RKO (cell line): ENCODE measurements at places on chromosomes 7 and 10.

DNA sequence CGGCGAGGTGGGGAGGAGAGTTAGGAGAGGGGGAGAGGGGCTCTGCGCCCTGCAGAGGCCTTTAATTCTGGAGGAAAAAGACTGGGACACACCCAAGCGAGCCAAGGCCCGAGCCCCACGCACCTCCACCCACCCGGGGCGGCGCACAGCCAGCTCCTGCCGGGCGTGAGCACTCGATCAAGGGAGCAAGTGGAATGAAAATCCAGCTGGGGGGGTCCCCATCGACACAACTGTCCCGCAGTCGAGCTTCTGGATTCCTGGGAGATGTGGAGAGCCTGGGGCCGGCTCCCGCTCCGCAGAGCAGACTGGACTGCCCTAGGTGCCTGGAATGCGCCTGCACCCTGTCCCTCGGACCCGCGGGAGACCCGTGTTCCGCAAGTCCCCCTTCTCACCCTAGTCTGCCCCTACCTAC, 7.4 kb upstream of the EN2 start:
- no peak for DNase-seq

DNA sequence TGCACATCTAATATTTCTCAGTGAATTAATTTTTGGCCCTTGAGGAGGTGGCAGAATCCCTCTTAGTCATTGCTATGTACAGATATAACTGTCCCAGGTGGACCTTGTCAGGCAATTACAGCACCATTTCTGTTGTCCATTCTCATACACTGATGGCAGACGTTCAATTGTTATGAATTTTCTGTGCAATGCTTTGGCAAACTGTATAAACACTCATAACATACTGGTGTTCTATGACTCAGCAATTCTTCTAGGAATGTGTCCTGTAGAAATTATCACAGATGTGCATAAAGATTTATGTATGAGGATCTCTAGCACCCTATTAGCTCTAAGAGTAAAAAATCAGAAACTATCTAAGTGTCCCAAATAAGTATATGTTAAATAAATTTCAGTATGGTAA, 80.8 kb downstream of the DNAJB9 start:
- peak; percentile 30 for DNase-seq

- DNase-seq = no peak
These were observed 79.3 kb downstream of the DNAJB9 start for GRCh38 chr7:108648989-108649388.

GRCh38 chr7:40299097-40299496, 164.3 kb downstream of the SUGCT start:
- peak; percentile 62 for DNase-seq

- no peak for DNase-seq
These were observed 787.4 kb upstream of the C7orf33 start for GRCh38 chr7:147803151-147803550.

GRCh38 chr7:80889525-80889924, 29.3 kb downstream of the SEMA3C start:
- DNase-seq = no peak

GRCh38 chr7:26857506-26858240, 6.7 kb downstream of the SKAP2 start:
- no peak for DNase-seq

DNA sequence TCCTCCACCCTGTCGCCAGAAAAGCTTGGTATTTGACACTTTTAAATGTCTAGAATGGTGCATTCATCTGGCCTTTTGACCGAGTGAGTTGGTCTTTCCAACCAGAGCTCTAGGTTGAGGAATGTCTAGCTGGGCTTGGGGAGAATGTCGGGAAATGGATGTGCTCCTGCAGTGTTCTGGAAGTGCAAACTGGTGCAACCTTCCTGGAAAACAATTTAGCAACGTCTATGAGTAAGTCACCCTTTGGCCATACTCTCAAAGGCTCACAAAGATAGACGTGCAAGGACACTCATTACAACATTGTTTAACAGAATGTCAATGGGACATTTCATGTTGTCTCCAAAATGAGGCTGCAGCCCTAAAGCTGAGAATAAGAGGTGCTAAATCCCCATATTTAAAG, 12.2 kb upstream of the NMT2 start:
- no peak for DNase-seq

DNA sequence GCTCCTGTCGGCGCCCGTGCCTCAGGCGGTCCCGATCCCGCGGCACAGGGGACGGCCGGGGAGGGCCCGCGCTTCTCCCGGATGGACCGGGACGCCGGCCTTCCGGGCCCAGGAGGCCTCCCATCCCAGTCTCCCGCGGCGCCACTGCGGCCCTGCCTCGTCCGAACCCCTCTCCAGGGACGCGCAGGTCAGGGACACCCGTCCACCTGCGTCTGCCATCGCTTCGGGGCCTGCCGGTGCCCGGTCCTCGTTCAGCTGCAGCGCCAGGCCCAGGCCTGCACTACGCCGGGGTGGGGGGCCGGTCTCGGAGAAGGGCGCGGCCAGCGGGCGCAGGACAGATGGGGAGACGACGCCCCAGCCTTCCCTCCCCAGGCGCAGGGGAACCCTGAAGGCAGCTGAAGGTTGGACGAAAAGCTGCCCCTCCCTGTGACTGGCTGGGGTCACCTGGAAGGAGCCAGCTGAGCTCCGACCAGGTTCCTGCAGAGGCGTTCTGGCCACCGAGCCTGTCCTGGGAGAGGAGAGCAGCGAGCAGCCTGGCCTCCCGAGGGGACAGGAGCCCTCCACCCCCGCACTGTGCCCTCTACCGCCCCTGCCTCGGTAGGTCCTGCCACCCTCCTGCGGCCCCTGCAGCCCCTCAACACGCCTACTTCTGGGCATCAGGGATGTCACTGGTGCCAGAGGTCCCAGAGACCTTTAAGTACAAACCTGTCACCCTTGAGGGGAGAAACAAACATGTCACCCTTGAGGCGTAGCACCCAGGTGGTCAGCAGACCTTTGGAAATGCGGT, 84.3 kb downstream of the LANCL2 start:
- DNase-seq = no peak

DNA sequence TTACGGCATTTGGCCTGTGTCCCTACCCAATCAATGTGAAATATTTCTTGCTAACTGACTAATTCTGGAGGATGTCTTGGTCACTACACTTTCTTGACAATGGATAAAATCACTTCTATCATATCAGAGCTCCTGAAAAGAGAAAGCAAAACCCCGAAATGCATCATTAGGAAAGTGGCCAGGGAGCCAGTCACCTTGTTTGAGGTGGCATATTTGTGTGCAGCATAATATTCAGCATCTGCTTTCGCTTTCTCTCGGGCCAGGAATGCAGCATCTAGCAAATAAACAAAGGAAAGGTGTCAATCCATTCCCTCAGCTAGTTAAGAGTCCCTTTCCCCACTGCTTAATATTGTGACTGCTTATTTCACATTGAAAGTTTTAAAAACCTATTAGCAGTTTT, 31.2 kb downstream of the ERLIN1 start:
- DNase-seq = no peak

DNA sequence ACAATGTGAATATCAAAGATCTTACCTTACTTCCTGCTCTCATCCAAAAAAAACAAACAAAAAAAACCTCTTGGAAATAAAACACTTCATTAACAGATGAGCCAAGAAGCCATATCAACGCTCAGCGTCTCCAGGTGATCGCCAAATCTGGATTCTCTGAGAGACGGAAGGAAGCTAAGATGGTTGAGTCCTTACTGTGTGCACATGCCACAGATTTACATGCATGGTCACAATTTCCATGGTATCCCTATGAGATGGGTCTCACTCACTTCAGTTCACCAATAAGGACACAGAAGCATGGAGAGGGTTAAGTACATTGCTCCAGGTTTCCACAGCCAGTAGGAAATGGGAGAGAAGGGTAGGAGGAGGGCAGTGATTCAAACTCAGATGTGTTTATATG, 1.0 kb downstream of the AOAH start:
- DNase-seq = no peak

GRCh38 chr10:62689712-62690111, 114.8 kb upstream of the ADO start:
- DNase-seq = no peak

DNA sequence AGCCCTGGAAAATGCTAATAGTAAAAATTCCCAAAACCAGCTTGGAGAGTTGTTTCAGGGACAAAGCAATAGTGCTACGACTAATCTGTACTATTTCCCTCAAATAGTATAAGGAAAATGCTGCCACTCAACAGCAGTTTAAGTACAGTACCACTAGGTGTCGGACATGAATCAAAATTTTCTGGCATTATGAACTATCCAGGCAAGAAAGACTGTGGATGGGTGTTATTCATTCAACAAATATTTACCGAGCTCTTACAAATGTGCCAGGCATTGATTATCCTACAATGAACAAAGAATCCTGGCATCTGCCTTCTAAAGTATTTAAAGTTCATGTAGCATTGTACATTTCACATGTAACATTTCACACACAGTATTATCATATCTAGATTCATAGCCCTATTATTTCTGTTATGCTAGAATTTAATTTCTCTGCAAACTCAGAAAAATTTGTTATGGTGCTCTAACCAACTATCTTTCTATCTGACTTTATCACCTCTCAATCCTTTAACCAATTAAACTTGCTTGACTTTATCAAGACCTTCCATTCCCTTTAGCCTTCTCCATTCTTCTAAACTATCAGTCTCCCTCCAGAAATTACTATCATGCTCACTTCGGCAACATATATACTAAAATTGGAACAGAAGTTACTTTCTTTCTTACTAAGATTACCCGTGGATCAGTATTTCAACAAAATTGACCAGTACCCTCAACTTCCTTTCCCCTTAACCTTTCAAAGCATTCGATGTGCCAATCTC, 80.6 kb downstream of the ARHGAP21 start:
- DNase-seq = peak; percentile 93

DNA sequence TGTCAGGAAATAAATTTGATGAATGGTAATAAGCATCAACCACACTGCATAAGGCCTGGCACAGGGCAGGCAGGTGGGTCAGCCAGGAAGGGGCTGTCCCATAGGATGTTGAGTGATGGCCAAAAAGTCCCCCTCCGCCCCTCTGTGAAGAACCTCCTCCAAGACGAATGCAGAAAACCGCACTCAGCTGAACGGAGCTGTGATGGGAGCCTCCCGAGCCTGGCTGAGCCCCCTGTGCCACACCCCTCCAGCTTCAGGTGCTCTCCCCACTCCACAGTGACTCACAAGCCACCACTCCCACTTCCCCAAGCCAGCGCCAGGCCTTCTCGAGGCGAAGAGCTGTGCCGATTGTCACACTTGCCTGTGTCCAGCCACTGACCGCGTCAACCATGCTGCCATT, 184.2 kb downstream of the MAD1L1 start:
- no peak for DNase-seq

DNA sequence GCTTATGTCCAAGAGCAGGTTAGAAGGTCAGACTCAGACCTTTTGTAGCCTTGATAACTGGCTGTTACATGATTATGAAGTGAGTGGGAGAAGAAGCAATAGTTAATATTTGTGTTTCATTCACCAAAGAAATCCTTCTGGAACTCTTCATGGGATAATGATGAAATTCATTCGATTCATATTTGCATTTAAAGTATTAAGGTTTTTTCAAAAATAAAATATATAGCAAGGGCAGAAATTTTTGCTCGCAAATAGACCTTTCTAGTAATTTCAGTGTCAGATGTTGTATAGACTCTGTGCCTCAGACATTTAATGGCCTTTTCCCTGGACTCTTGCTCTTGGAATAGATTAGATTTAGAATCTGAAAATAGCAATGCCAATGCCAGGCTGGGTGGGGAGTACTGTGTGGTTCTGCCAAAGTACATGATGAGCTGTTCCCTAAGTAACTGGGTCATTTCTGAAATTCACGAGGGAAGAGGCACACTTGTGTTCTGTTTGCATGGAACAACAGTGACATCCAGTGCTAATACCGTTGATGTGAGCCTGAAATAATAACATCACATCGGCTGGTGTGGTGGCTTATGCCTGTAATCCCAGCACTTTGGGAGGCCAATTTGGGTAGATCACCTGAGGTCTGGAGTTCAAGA, 119.2 kb downstream of the MBL2 start:
- no peak for DNase-seq

DNA sequence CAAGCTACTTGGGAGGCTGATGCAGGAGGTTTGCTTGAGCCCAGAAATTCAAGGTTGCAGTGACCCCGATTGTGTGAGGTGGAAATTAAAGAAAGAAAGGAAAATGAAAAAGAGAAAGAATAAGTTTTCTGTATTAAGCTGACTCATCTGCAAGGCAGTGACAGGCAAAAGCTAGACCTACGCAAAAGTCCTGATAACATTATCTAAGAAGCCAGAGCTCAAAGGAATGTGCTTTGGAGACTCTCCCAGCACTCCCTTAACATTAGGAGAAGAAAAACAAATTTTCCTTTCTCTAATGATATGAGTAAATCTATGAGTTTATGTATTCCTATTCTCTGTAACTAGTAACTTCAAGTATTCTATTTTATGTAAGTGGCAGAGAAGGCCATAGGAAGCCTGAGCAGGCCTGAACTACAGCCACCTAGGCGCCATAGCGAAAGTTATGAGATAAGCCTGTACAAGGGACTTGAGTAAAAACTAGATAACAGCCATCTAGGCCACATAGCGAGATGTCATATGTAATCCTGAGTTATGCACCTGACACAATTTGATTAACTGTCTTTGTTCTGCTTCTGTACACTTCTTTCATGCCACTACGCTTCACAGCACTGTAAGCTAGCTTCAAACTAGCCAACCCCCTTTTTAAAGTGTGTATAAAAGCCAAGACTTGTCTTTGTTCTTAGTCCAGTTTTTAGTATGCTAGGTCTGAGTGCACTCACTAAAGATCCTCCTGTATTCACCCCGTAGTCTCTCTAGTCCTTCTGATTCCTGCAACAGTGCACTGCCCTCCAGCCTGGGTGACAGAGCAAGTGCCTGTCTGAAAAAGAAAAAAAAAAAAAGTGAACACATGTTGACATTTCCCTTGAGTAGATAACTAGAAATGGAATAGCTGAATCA, 9.4 kb upstream of the ZWINT start:
- DNase-seq = peak; percentile 19

DNA sequence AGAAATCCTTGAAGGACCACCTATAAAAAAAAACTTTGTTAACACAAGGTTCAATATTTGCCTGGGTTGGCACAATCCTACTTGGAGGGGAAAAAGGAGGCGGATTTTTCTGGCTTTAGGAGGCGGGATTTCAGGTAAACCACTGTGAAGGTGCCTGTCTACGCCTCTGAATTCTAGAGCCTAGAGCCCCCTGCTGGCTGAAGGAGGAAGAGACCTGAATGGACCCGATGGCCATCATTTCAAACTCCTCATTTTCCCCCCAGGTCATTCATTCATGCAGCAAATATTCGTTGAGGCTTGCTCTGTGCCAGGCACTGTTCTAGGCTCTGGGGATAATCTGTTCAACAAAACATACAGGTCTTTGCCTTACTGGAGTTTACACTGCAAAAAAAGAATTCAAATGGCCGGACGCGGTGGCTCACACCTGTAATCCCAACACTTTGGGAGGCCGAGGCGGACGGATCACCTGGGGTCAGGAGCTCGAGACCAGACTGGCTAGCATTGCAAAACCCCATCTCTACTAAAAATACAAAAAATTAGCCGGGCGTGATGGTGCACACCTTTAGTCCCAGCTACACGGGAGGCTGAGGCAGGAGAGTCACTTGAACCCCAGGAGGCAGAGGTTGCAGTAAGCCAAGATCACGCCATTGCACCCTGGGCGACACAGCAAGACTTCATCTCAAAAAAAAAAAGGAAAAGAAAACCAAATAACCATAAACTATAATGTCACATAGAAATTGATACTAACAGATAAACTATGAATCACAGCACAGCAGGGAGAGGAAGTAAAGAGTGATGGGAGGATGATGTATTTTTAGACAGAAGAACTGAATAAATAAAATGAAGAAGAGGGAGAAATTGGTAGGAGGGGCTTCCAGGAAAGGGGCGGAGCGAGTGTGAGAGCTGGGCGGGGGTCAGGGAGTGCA, 90.1 kb upstream of the NFE2L3 start:
- DNase-seq = peak; percentile 43

- no peak for DNase-seq
These were observed 523 bp upstream of the CDK1 start for GRCh38 chr10:60777696-60778213.
